Spleen (tissue), 13 donors: ENCODE measurements at places on chromosomes 13 and 19.

GRCh38 chr13:74920361-74920760, 561.6 kb downstream of the TBC1D4 start:
- DNase-seq, result no peak

DNA sequence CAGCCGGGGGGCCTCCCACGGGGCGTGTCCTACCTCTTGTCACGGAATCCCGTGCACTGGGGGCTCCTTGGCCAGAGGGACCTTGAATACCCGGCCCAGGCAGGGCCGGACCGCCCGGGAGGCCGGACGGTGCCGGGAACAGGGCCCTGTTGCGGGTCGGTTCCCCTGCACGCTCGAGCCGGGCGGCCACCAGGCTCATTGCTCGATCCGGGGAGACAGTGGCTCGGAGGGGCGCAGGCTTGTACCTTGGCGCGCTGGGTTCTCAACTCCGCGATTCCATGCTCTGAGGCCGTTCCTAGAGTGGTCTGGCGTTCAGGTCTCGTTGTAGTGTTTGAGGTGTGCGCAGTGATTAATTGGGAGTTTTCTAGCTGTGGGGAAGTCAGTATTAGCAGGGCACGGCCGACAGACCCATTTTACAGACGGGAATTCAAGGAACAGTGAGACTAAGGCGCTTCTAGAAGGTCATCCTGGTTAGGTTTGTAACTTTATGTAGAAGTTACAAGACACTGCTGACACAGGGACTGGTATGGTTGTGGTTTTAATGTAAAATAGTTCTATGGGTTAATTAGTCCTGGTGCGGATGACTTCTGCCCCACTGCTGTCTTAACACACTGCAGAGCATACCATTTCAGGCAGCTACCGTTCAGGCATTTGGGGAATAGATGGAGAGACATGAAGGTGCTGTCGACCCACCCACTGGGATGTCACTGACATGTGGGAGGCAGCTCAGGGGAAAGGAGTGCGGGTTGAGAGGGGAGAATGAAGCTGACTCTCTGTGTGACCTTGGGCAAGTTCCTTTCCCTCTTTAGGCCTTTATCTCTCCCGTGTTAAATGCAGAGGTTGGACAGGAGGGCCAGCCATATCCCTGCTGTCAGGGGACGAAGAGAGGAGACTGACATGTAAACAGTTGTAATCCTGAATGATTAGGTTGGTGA, 592 bp downstream of the CLPTM1 start:
- no peak for DNase-seq

DNA sequence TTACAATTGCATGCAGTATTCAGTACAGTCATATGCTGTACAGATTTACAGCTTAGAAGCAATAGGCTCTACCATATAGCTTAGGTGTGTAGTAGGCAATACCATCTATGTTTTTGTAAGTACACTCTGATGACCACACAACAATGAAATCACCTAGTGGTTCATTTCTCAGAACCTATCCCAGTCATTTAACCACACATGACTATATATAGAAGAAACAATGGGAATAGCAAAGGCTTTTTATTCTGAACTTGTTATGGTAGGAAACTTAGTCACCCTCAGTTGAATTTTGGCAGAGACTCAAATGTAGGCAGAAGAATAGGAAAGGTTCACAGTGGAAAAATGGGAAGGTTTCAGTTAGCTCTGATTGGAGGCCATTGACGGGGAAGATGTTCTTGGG, 1075.1 kb upstream of the MIR17HG start:
- no peak for DNase-seq

DNA sequence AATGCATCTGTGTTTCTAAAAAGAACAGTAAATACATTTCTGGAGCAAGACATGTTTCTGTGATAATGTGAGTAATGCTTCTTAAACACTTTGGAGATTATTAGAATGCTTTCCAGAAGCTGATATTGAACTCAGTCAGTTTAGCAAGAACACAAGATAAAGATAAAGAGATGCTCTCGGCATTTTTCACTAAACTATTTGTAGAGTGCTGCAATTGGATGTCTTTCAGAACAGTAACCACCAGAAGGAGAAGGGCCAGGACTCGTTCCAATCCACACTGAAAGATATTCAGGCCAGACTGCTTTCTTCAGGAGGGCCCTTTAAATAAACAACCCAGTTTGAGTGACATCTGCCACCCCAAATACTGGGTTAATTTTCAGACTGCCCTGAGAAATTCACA, 456.0 kb downstream of the TBC1D4 start:
- no peak for DNase-seq

DNA sequence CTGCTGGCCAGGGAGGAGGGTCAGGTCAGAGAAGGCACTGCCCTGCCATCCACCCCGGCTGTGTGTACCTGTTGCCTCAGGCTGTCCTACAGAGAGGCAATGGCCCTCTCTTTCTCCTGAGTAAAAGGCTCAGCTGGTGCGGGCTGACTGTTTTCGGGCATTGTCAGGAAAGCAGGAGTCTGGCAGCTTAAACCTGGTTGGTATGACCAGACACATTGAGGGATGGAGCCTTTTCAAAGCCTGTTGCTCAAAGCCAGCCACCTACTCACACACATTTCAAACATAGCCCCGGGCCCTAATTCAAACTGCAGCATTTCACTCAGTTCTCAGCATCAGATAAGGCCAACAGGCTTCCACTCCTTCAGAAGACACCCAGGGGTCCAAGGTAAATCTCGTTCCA, 61.8 kb upstream of the PDX1 start:
- no peak for DNase-seq
